ENCODE measurements at places on chromosomes 7 and 10. TPM values are rescaled to one million over a fixed set of nuclear protein-coding genes. Genes with fewer than 3 reads are reported as not detected.

GRCh38 chr10:1011696-1012095, 14.0 kb downstream of the IDI2 start:
- no peak for DNase-seq

DNA sequence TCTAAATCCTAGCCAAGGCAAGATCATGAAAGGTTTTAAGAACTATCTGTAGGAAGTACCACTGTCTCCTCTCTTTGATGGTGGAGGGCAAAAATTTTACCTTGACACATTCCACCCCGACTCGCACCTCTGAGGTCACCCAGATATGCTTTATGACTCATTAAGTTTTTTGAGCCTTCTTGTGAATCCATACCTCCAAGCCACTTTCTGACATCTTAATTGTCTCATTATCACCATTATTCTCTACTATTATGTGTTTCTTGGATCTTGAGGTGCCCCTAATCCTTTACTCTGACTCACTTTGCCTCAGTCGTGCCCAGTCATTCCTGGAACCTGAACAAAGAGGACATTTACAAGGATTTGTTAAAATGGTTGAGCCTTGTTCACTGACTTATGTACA, 146.6 kb downstream of the RAPGEF5 start:
- no peak for DNase-seq

Gene SFRP5
- 292 TPM for total RNA-seq

- DNase-seq, result no peak
These were observed 15.9 kb downstream of the KPNA7 start for GRCh38 chr7:99191869-99192596.

GRCh38 chr7:259751-260405, 30.1 kb upstream of the FOXL3 start:
- no peak for DNase-seq

Gene UPP1
- total RNA-seq, result 24.3 TPM

Gene ANXA7
- 109 TPM for total RNA-seq

- DNase-seq, result no peak
These were observed 271.2 kb downstream of the ARHGAP12 start for GRCh38 chr10:31657434-31657872.

- no peak for DNase-seq
These were observed 95.0 kb downstream of the KLF6 start for GRCh38 chr10:3689871-3690510.

GRCh38 chr7:101231644-101232043, 6.0 kb downstream of the CLDN15 start:
- no peak for DNase-seq

DNA sequence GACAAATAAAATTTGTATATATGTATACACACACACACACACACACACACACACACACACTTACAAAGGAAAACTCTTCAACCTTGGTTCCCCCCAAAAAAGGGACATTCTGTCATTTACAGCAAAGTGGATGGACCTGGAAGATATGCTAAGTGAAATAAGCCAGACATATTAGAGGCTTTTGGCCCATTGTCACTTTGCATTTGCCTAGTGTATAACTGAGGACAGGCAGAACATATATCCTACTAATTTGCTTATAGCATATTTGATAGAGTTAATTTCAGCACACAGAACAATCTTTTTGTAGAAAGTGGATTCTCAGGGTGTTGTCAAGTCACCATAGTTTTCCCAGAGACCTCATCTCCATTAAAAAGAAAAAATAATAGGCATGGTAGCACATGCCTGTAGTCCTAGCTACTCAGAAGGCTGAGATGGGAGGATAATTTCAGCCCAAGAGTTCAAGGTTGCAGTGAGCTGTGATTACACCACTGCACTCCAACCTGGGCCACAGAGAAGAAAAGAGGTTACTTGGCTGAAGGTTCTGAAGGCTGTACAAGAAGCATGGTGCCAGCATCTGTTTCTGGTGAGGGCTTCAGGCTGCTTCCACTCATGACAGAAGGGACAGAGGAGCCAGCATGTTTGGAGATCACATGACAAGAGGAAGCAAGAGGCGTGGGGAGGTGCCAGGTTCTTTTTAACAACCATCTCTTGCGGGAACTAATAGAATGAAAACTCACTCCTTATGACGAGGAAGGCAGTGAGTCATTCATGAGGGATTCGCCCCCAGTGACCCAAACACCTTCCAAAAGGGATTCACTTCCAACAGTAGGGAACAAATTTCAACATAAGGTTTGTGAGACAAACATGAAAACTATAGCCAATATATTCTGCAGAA, 135.6 kb downstream of the TMEM168 start:
- DNase-seq, result no peak

DNA sequence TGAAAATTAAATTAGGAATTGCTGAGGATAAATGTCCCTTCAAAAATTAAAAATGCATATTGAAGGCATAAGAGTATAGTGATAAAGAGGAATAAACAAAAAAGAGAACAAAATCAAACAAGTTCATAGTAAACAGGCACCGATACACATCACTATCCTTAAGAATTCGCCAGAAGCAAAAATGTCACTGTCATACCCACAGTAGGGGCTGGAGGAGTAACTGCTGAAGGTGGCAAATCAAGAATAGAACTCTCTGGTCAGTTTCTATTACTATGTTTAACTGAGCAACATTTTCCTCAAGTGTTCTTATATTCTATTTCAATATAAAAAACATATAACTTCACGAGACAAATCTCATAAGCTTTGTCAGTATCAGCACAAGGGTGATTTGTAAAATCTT, 84.0 kb downstream of the VPS41 start:
- no peak for DNase-seq

- DNase-seq, result no peak
These were observed 77.3 kb upstream of the SAMD8 start for GRCh38 chr10:75034131-75034512.

DNA sequence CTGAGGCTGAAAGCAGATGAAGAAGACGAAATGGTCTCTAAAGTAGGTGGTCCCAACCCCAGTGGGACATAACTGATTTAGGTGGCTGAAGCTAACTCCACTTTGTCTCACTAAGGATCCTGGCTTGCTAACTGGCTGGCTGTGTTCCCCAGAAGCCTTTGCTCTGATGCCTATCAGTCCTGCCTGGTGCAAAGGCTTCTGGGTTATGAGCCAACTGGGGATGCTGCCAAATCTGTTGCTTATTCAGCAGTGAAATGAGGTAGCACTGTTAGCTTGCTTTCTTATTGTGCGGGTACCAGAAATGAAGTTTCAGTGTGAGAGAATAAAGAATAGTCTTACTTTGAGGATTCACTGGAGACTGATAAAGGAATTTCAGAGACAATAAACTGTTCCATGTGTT, 18.1 kb downstream of the PRKG1 start:
- peak; percentile 82 for DNase-seq

- DNase-seq, result no peak
These were observed 6.0 kb upstream of the TMED4 start for GRCh38 chr7:44587843-44588711.

DNA sequence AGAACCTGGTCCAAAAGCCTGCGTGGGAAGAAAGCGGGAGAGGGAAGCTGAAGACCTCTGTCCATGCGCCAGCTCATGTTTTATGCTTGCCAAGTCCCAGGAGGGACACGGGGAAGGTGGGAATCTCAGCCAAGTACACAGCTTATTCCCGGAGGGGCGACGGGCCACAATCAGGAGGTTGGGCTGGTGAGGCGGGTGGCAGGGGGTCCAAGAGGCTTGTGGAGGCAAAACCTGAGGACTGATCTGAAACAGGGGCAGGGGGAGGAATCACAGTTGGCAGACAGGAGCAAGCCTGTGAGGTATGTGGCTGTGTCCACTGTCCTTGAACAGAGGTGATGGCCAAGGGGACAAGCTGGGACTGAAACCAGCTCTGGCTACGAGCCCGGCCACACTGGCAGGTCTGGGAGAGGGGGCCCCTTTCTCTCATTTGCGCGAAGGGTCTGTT, 38.0 kb upstream of the LEP start:
- no peak for DNase-seq

Gene KCNK18
- total RNA-seq, result not detected
